ENCODE measurements at places on chromosomes 3 and 15. TPM values are rescaled to one million over a fixed set of nuclear protein-coding genes. Genes with fewer than 3 reads are reported as not detected.

- no peak for DNase-seq
These were observed 72.0 kb downstream of the TPRA1 start for GRCh38 chr3:127518456-127519081.

SEMA4B gene
- 13.5 TPM for polyA plus RNA-seq

CD200R1 gene
- polyA plus RNA-seq, result not detected

- no peak for DNase-seq
These were observed 73.7 kb upstream of the MB21D2 start for GRCh38 chr3:192991356-192991755.

DNA sequence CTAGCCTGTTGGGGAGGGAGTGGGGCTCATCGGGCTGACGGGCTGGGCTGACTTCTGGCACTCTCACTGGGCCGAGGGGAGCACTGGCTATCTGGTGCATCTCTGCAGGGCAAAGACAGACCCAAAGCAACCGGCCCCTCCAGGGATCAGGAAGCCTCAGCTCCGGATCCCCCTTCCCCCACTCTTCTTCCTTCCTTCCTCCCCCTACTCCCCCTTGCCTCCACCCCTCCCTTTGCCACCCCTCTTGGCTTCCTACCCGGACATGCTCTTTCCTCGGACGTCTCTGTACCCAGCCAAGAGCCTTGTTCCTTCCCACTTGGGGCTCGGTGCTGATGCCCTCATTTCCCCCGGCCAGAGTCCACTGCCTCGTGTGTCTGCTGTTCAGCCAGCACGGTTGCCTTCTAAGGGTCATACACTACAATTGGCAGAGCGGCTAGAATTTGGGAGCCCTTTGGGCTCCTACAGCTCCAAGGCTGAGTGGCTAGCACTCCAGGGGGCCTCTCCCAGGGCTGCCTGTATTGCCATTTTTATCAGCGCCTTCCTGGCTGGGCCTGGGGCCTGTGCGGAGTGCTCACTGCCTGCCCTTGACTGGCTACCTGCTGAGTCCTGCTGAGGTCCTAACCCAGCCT lies 10.9 kb downstream of the SEMA3F start:
- DNase-seq, result no peak

Measured in AG04450 (cell line).